ENCODE measurements at places on chromosomes 4 and X. TPM values are rescaled to one million over a fixed set of nuclear protein-coding genes. Genes with fewer than 3 reads are reported as not detected.

VGLL1 gene
- total RNA-seq = 1.4 TPM

USP17L5 gene
- total RNA-seq = not detected

FGG gene
- not detected for total RNA-seq

TRAPPC11 gene
- total RNA-seq = 45.8 TPM

XPNPEP2 gene
- total RNA-seq = not detected

GYPA gene
- not detected for total RNA-seq

KIF4A gene
- total RNA-seq = 1.4 TPM

PLAC8 gene
- total RNA-seq = 0.48 TPM

DDX60 gene
- 14.0 TPM for total RNA-seq

UGT2B17 gene
- total RNA-seq = not detected

MAP9 gene
- 9.4 TPM for total RNA-seq

DSPP gene
- total RNA-seq = not detected

FAM236D gene
- not detected for total RNA-seq

UGT2A1 gene
- not detected for total RNA-seq

ASB9 gene
- 0.64 TPM for total RNA-seq

CXCL8 gene
- total RNA-seq = 3.2 TPM

ARAF gene
- 12.0 TPM for total RNA-seq

ANOS1 gene
- under 0.01 TPM for total RNA-seq

ALB gene
- total RNA-seq = 0.24 TPM

UGDH gene
- 30.7 TPM for total RNA-seq

FRG2 gene
- not detected for total RNA-seq

KIT gene
- not detected for total RNA-seq

DGKK gene
- total RNA-seq = not detected

STBD1 gene
- 16.9 TPM for total RNA-seq

MPP1 gene
- 5.5 TPM for total RNA-seq

ABHD18 gene
- 7.7 TPM for total RNA-seq

NKX3-2 gene
- total RNA-seq = not detected

COL4A6 gene
- 26.9 TPM for total RNA-seq

TLR10 gene
- not detected for total RNA-seq

PAGE2 gene
- total RNA-seq = not detected

SCD5 gene
- 3.8 TPM for total RNA-seq

TMEM192 gene
- 21.5 TPM for total RNA-seq

DCAF4L1 gene
- total RNA-seq = 0.21 TPM

NKX6-1 gene
- total RNA-seq = not detected

FAAH2 gene
- 3.6 TPM for total RNA-seq

ADRA2C gene
- not detected for total RNA-seq

STARD8 gene
- total RNA-seq = under 0.01 TPM

RASSF6 gene
- total RNA-seq = 3.9 TPM
